ENCODE measurements at places on chromosomes 2 and 18.
A peak's percentile ranks its signal among the peaks of the same experiment; 100 is the strongest.

- peak; percentile 50 for DNase-seq
These were observed 19.6 kb upstream of the KCNG3 start for GRCh38 chr2:42513252-42513918.

DNA sequence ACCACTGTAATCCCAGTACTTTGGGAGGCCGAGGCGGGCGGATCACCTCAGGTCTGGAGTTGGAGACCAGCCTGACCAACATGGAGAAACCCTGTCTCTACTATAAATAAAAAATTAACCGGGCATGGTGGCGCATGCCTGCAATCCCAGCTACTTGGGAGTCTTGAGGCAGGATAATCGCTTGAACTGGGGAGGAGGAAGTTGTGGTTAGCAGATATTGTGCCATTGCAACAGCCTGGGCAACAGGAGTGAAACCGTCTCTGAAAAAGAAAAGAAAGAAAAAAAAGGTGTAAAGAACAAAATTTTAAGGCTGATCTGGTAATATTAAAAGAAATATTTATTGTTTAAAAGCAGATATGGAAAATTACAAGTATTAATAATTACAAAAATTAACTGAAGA, 29.7 kb downstream of the ZNF804A start:
- DNase-seq: no peak

DNA sequence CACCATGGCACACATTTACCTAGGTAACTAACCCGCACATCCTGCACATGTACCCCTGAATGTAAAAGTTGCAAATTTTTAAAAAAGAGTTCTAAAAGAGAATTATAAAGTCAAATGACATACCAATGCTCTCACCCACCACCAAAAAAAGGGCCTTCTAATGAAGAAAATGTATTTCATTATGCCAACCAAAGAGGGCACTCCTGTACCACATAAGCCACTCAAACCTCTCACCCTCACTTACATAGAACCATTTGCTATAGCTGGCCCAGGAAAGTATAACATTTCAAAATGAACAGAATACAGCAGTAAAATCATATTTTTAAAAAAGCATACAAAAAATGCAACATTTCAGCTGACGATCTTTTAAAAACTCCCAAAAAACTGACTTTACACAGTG, 241.5 kb upstream of the PKDCC start:
- no peak for DNase-seq

DNA sequence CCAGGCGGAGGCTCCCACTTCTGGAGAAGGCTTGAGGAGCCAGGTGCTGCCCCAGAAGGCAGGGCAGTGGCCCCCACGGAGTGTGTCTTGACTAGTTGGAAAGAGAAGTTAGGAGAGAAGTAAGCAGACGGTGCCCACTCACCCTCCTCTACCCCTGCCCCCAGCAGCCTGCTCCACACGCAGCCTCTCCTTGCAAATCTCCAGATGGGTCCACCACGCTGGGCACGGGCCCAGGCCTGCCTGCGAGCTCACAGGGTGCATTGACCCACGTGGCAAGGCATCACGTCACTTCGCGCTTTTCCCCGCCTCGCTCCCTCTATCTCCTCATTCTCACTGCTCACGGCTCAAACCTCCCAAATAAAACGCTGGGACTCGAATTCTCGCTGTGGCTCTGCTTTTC, 71.8 kb upstream of the RAB12 start:
- DNase-seq: no peak

- DNase-seq: no peak
These were observed 124.0 kb downstream of the HDAC4 start for GRCh38 chr2:239276851-239277250.

- peak; percentile 75 for DNase-seq
These were observed 49.3 kb downstream of the HIBCH start for GRCh38 chr2:190270298-190270697.

DNA sequence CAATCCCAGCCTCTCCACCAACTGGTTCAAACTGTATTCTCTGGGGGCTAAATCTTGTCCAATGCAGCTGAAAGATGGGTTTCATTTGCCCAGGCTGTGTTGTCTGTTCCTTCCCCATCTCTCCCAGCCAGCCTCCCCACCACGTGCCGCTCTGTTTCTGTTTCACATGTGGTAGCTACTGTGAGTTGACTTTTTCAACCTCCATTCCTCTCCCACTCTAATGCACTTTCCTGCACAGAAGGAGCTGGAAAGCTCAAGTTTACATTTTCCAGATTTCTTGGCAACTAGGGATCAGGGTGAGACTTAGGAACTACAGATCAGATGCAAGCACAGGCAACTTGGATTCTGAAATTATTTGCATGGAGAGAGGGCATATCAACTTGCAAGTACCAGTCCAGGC, 19.0 kb upstream of the NPAS2 start:
- no peak for DNase-seq

All from M059J (cell line).